ENCODE measurements at places on chromosomes 4 and X.
A peak's percentile ranks its signal among the peaks of the same experiment; 100 is the strongest.

DNA sequence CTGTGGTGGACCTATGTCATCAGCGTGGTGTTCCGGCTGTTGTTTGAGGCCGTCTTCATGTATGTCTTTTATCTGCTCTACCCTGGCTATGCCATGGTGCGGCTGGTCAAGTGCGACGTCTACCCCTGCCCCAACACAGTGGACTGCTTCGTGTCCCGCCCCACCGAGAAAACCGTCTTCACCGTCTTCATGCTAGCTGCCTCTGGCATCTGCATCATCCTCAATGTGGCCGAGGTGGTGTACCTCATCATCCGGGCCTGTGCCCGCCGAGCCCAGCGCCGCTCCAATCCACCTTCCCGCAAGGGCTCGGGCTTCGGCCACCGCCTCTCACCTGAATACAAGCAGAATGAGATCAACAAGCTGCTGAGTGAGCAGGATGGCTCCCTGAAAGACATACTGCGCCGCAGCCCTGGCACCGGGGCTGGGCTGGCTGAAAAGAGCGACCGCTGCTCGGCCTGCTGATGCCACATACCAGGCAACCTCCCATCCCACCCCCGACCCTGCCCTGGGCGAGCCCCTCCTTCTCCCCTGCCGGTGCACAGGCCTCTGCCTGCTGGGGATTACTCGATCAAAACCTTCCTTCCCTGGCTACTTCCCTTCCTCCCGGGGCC lies 1.2 kb downstream of the GJB1 start:
- DNase-seq: no peak

DNA sequence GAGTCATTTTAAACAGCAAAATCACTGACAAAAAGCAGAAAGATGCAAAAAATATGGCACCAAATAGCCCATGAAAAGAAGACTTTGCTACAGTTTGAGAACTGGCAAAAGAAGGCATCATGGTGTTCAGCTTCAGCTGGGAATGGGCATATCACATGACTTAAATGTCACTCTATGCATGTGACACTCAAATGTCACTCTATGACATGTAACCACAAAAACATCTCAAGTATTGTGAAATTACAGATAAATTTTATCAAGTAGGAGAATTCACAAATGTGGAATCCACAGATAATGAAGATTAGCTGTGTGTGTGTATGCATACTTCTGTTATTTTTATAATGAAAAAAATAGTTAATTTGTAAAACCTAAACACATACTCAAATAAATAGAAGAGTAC lies 81.9 kb downstream of the ATP10D start:
- DNase-seq: no peak

GRCh38 chrX:76427560-76428242 lies at the start of gene MAGEE1:
MAGEE1 (plus strand) TSS chrX:76427710; CDS start chrX:76427931, 221 bp downstream.
- peak; percentile 6 for DNase-seq

- no peak for DNase-seq
These were observed 1.4 kb upstream of the KLF3 start for GRCh38 chr4:38662522-38663089.

DNA sequence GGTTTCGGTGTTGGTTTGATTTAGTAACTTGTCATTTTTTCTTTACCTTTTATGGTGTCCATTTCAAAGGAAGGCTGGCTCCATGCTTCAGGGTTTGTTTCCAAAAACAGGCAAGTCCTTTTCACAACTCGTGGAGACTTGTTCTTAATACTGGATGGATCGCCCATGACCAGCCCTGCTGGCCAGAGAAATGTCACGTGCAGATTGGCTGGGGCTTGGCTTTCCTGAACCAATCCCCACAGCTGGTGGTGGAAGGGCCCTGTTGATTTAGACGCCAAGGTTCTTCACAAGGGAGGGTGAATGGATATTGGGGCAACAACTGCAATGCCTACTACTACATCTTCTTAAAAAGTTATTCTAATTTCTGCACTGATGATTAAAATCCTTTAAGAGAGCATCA lies 92.6 kb downstream of the SHROOM3 start:
- DNase-seq: no peak

GRCh38 chrX:153888344-153888743 lies 2.4 kb upstream of the L1CAM start:
- DNase-seq: no peak

DNA sequence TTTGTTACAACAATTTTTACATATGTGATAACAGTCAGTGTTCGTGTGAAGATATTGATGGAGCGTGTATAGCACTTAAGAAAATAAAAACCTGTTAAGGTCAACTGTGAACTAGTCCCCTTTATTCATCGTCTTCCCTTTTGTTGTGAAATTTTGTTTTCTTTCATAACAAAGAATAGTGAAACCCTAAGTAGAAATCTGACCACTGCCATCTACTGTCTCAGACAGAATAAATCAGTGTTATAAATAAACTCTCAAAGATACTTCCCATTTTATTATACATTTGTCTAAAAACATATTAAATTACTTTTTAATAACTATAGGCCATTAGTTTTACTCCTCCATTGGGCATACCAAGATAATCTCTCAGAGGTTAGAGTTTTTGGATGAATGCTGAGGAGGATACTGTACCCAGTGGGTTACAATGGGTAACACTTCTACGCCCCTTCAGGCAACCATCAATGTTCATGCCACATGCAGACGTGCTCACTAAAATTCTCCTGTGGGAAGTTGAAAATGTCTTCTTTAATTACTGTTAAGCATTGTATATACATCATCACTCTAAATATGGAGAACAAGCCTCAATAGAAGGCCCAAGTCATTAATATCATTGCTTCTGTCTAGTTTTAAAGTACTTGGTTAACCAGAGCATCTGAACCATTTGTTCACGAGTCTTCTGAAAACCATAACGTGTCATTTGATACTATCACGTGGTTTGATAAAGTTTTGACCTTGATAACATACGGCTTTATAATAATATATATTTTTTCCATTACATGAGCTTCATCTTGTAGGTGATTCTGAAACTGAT lies 171.2 kb downstream of the TMA16 start:
- DNase-seq: no peak

DNA sequence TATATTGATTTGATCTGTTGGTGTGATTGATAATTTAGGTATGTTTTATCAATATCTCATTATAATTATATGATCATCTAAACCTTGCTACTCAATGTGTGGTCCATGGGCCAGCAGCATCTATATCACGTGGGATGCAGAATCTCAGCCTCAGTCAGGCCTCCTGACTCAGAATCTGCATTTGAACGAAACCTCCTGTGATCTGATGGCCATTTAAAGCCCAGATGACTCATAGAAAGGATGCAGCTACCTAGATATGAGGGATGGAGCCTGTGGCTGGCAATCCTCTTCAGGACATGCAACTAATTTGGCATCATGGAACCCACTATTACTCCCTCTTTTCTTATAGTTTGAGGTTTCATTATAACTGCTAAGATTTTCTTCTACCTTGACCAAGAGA lies 11.3 kb upstream of the CHRNA9 start:
- no peak for DNase-seq

- no peak for DNase-seq
These were observed 718 bp downstream of the RAB40A start for GRCh38 chrX:103518571-103518970.

DNA sequence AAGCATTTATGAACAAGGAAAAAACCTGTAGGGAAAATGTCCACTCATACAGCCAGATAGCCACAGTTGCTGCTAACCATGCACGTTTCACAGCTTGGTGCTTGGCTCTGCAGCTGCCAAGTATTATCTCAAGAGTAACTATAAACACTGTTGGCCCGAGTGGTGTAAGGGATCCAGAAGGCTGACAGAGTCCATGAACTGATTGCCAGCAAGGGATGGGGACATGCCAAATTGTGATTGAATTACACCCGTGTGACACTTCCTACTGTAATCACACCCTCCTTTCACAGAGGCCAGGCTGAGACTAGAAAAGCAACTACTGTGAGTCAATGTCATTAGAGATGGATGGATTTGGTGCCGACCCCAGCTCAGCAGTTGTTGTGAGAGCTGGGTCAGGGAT lies 223.9 kb upstream of the ANKRD50 start:
- peak; percentile 53 for DNase-seq

DNA sequence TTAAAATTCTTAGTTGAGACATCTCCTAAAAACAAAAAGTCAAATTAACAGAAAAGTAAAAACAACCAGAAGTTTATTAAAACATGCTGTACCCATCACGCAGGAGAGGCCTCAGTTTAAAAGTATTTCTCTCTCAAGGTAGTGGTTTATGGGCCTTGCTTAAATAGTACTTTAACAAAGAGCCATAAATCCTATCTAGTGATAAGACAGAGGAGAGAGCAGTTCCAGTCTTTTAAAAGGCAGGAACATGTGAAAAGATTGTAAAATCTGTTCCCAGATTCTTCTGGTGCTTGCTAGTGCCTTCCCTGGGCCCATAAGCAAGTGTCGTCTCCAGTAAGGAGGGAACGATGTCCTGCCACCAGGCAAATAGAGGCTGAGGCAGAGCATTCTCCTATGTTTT lies 476.3 kb upstream of the ADGRL3 start:
- DNase-seq: no peak

- DNase-seq: no peak
These were observed 2.0 kb upstream of the PCDH19 start for GRCh38 chrX:100411802-100412715.

DNA sequence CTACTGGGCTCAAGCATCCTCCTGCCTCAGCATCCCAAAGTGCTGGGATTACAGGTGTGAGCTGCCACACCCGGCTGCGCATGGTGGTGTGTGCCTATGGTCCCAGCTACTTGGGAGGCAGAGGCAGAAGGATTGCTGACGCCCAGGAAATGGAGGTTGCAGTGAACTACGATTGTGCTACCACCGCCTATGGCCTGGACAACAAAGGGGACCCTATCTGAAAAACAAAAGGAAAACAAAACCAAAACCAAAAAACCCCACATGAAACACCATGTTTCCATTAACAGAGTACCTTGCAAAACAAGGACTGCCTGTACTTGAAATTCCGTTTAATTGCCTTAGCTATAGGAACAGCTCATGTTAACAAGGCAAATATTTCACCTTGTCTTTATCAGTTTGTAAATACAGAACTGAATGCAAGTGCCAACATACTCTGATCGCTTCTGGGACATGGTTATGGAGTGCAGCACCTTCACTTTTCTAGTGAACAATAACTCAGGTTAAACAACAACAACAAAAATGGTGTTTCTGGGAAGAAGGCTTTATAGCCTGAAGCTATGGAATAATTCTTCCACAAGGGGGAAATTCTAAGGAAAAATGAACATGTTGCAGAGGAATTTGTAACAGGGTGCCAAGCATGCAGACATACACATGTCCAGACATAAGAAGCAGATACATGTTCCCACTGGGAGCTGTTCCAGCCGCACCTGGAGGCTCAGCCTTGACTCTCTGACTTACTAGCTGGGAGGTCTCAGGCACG lies 73.2 kb upstream of the STS start:
- no peak for DNase-seq

- no peak for DNase-seq
These were observed 79.9 kb upstream of the ATOH1 start for GRCh38 chr4:93748373-93749291.

- peak; percentile 73 for DNase-seq
These were observed at the start of gene SRPX2 for GRCh38 chrX:100643956-100644860. SRPX2 (plus strand) TSS chrX:100644199; CDS start chrX:100646323, 2,124 bp downstream.

DNA sequence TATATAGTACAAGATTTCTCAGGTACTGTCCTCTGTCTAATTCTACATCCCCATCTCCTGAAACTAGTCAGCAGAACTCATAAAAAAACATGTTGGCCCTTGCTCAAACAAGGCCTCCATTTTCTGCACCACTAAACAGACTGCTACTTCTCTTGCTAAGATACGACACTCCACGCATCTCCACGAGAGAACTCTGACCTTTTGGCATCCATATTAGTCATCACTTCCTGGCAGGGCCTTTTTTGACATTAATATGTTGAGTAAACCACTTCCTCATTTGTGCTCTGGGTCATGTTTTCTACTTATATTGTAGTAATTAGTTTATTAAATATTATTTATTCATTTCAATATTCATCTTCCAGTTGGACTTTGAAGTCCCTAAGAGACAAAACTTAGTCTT lies 65.6 kb downstream of the DCAF8L1 start:
- no peak for DNase-seq

- no peak for DNase-seq
These were observed 93.6 kb downstream of the DCTD start for GRCh38 chr4:182823576-182823975.

GRCh38 chr4:26031704-26032103 lies 117.7 kb downstream of the SMIM20 start:
- no peak for DNase-seq
